ENCODE measurements at places on chromosomes 12 and 14.
A peak's percentile ranks its signal among the peaks of the same experiment; 100 is the strongest.

DNA sequence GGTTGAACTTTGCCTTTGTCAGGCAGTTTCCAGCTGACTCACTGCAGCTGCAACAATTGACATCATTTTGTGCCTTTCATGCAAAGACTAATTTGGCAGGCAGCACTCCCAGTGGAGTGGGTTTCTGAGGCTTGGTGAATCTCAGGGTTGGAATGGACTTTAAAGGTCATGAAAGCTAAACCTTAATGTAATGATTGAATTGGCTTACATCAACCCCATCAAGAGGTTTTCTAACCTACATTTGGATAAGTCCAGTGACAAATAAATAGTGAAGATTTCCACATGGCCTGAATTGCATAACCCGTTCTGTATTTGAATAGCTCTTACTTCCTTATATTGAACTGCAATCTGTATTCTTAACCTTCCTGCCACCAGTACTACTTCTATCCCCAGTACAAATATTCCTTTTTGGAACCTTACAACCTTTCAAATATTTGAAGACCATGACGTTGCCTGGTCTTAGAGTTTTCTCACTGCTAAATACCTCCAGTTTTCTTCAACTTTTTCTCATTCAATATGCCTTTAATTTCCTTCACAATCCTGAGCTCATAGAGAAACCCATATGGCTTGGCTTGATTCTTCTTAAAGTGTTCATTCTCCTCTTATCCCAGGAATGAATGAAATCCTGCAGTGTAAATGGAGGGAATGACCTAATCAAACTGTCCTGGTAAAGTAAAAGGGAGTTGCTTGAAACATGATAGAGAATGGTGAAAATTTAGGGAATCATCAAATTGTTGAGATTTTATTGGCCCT lies 168.1 kb upstream of the NOVA1 start:
- DNase-seq, result peak; percentile 35

- no peak for DNase-seq
These were observed 152.1 kb downstream of the TMTC2 start for GRCh38 chr12:82838827-82839226.

GRCh38 chr14:58455593-58456265 lies 28.2 kb downstream of the KIAA0586 start:
- DNase-seq, result no peak

GRCh38 chr14:35979531-35979930 lies 153.4 kb downstream of the BRMS1L start:
- no peak for DNase-seq

DNA sequence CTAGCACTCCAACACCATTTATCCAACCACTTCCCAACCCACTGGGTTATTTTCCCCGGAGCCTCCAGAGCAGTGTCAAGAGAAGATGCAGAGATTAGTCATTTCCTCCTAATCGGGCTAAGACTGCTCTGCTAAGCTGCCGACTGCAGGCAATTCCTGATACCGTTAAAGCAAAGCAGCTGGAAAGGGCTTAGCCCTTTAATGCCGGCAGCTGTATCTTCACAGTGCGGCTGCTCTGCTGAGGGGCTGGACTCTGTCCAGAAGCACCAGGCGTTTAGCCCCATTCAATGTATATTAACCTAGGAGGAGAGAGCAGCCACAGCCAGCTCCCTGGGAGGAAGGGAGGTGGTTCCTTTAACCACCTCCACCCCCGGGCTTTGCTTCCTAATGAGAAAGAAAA lies 11.1 kb downstream of the AQP6 start:
- no peak for DNase-seq

GRCh38 chr14:86646696-86647690 lies 1117.0 kb downstream of the FLRT2 start:
- DNase-seq, result peak; percentile 79

DNA sequence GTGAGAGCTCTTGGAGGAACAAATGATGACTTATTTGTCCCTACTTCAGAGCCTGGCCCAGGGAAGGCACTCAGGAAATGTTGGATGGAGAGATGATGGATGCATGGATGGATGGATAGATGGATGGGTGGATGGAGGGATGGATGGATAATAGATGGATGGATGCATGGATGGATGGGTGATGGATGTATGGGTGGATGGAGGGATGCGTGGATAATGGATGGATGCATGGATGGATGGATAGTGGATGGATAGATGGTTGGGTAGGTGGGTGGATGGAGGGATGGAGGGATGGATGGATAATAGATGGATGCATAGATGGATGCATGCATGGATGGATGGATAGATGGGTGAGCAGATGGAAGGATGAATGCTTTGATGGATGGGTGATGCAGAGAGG lies 23.2 kb downstream of the GPR68 start:
- no peak for DNase-seq

DNA sequence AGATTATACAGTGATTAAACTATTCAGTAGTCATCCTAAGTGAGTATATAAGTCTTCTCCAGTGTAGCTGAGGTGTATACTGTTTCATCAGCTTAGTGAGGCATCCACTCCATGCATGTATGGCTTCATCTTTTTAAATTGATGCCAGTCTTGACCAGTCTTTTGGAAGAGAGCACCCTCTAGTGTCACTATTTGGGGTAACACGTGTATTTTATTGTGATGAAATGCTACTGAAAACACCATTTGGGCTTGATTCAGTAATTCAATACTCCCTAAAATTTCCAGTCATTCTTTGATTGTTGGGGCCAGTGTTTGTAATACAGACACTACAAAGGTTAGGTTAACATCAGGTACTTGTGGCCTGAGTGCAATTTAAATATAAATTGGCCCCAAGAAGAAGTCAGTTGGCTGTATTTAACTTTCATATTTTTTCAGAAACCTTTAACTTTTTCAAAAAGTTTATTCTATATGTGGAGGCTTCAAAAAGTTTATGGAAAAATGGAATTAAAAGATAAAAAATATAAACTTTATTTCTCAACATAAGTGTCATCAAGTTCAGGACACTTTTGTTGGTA lies 35.3 kb downstream of the MIPOL1 start:
- peak; percentile 84 for DNase-seq

GRCh38 chr12:108531929-108532848 lies 17.1 kb downstream of the FICD start:
- peak; percentile 64 for DNase-seq

- no peak for DNase-seq
These were observed 76.4 kb upstream of the FAR2 start for GRCh38 chr12:29072631-29073030.

- no peak for DNase-seq
These were observed at the start of gene C14orf132 for GRCh38 chr14:96038920-96039632. Gene C14orf132, plus strand, starts transcription at chr14:96039362. Its CDS starts 139 bp downstream, at chr14:96039501.
